SJSA1 (cell line): ENCODE measurements at places on chromosomes 1 and 21.

DNA sequence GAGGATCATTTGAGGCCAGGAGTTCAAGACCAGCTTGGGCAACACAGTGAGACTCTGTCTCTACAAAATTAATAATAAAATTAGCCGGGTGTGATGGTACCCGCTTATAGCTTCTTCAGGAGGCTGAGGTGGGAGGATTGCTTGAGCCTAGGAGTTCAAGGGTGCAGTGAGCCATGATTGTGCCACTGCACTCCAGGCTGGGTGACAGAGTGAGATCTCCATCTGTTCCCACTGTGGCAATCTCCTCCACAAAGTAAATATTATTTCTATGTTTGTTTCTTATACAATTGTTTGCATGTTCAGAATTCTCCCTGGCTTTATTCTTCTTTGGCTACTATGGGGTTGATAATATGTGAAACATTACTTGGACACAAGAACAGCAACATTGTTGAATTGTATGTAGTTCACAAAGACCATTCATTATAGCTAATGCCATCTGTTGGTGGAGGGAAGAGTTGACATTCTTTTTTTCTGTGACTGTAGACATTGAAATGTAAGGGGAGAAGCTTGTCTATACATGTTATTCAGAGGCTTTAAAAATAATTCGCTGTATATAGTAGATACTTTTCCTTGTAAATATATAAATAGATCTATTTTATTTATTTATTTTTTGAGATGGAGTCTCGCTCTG is 47.8 kb upstream of the SRSF10 start:
- peaks cover 1% of the 10 kb centered on the region for H3K4me1 ChIP-seq
- DNase-seq = no peak
- no peak overlapping the region for H3K27ac ChIP-seq
- no peaks in the 10 kb centered on the region for H3K36me3 ChIP-seq
- H3K4me3 ChIP-seq = no peak overlapping the region
- no peaks in the 10 kb centered on the region for H3K27me3 ChIP-seq

DNA sequence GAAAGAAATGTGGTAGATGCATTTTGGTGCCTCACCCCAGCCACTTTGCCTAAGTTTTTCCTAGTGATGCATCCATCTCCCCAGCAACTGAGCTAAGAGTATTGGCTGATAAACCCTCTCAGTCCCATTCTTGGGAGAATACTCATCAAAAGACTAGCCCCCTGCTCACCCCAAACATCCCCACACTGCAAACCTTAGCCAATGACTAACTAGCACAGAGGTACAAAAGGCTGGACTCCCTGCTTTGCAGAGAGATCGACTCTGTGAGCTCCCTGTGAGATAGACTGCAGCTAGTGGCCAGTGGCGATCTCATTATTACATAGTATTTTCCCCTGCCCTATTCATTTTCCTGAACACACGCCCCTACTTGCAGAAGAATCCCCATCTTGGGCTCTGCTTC is 155.3 kb downstream of the HHIPL2 start:
- H3K36me3 ChIP-seq = no peaks in the 10 kb centered on the region
- H3K4me3 ChIP-seq = no peak overlapping the region
- DNase-seq = no peak
- H3K27ac ChIP-seq = no peak overlapping the region
- H3K27me3 ChIP-seq = no peaks in the 10 kb centered on the region

GRCh38 chr1:62364721-62365120 is 45.5 kb upstream of the KANK4 start:
- no peaks in the 10 kb centered on the region for H3K36me3 ChIP-seq
- H3K4me1 ChIP-seq = no peaks in the 10 kb centered on the region
- H3K27ac ChIP-seq = no peak overlapping the region
- H3K27me3 ChIP-seq = no peaks in the 10 kb centered on the region
- H3K4me3 ChIP-seq = no peak overlapping the region

DNA sequence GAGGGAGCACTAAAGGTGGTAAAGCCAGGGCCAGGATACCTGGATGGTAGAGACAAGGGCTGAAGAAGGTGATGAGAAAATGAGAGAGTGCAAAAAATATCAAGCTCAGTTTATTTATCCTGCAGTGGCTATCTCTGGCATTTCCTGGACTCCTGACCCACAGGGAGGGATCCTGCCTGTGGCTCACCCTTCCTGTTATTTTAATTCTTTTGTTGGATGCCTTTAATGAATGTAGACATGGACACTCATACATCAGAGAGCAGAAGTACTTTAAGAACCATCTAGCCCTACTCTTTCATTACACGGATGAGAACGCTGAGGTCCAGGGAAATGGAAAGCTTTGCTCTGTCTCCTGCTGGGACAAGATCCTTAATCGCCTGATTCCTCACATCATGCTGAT is 20.6 kb downstream of the JUN start:
- no peaks in the 10 kb centered on the region for H3K36me3 ChIP-seq
- H3K27ac ChIP-seq = peak overlapping the region; percentile 98
- H3K27me3 ChIP-seq = no peaks in the 10 kb centered on the region
- peak; percentile 81 for DNase-seq

DNA sequence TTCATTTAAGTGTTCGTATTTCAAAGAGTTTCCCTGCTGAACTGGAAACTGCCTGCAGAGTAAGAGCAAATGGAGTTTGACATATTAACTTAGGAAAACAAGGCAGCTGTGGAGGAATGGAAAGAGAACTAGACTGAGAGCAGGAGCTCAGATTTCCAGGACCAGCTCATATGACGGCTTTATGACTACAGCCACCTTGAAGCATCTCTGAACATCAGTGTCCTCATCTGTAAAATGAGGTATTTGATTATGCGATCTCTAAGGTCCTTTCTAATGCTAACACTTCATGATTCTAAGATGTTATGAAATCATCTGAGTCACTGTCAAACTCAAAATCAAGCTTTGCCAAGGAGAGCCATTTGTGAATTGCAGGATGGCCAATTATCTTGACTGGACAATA is 112.3 kb downstream of the PRRX1 start:
- H3K4me1 ChIP-seq = no peaks in the 10 kb centered on the region
- H3K27me3 ChIP-seq = no peaks in the 10 kb centered on the region
- H3K4me3 ChIP-seq = no peak overlapping the region
- H3K36me3 ChIP-seq = no peaks in the 10 kb centered on the region
- no peak for DNase-seq
- H3K27ac ChIP-seq = no peak overlapping the region

- DNase-seq = no peak
- no peak overlapping the region for H3K27ac ChIP-seq
- H3K4me3 ChIP-seq = no peak overlapping the region
- no peaks in the 10 kb centered on the region for H3K27me3 ChIP-seq
Measured at GRCh38 chr21:28509031-28509430, 483.6 kb downstream of the LTN1 start.

- H3K36me3 ChIP-seq = no peaks in the 10 kb centered on the region
- H3K27me3 ChIP-seq = no peaks in the 10 kb centered on the region
- no peak overlapping the region for H3K4me3 ChIP-seq
- DNase-seq = no peak
Measured at GRCh38 chr21:15592271-15592860, 137.4 kb upstream of the USP25 start.

DNA sequence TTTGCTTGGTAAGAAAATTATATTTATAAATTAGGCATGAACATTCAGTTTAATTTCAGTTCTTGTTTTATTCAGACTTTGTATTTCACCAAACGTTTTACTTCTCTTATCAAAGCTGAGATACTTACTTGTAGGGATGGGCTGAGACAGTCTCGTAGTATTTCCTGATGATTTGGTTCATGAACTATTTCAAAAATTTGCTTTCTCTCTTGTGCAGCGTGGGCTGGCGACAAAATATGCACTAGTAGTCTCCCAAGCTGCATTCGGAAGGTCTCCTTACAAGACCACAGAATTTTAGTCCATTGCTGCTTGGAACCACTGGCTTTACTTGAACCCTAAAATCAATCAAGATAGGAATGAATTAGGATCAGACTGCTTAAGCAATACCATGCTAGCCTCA is 91.7 kb upstream of the GNG4 start:
- peak overlapping the region; percentile 92 for H3K27ac ChIP-seq
- H3K36me3 ChIP-seq = peaks cover 12% of the 10 kb centered on the region; the same call in 1 of the 2 replicates
- peak; percentile 75 for DNase-seq
- peaks cover 45% of the 10 kb centered on the region for H3K4me1 ChIP-seq
- no peak overlapping the region for H3K4me3 ChIP-seq

DNA sequence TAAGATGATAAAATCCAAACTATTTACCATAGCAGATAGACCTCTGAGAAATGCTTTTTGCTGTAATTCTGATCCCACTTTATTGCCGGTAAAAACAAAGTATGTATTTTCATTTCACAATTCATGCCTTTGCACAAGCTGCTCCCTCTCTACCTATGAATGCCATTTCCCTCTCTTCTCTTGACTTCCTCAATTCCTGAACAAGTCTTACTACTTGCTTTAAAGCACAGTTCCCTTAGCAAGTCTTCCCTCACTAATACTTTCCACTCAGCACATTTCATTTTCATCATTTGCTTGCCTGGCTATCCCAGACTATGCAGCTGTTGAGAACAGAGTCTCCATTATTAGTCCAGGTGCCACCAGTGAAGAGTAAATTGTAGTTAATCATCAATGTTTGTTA is 13.8 kb downstream of the GPATCH2 start:
- peaks cover 27% of the 10 kb centered on the region for H3K36me3 ChIP-seq
- H3K27ac ChIP-seq = no peak overlapping the region
- H3K4me1 ChIP-seq = no peaks in the 10 kb centered on the region
- no peaks in the 10 kb centered on the region for H3K27me3 ChIP-seq
- DNase-seq = no peak

DNA sequence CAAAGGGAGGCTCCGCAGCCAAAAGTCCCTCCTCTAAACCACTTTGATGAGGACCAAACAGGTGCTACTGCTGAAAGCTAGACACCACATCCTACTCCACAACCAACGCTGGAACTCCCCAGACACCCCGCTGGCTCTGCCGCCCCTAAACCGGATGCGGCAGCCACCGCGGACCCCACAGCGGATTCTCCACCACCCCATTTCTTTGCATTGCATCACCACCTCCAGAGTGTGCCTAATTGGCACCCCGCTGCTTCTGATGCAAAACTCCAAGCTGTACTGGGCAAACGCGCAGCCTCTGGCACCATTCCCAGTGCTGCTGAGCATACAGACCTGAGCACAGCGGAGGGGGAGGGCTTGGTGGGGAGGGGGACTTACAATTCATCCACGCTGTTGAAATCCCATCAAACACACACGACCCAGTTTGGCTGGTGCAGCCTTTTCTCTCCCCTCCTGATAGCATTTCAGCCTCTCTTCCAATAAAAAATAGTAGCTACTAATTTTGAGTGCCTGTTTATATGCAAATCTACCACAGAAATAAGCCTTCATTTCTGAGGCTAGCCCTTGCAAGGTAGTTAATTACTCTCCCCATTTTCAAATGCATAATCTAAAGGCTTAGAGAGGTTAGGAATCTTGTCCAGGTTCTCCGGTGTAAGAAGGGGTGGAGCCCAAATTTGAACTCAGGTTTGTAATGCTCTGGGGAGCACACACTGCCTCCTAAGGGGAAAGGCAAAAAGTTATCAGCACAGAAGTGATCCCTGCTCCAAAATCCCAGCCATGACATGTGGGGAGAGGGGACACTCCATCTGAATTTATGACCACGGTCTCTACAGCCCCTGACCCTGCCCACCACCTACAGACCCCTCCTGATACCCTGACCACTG is 12.2 kb upstream of the RGS16 start:
- no peak for DNase-seq
- H3K36me3 ChIP-seq = no peaks in the 10 kb centered on the region
- no peak overlapping the region for H3K4me3 ChIP-seq
- H3K4me1 ChIP-seq = peaks cover 53% of the 10 kb centered on the region
- H3K27me3 ChIP-seq = no peaks in the 10 kb centered on the region

DNA sequence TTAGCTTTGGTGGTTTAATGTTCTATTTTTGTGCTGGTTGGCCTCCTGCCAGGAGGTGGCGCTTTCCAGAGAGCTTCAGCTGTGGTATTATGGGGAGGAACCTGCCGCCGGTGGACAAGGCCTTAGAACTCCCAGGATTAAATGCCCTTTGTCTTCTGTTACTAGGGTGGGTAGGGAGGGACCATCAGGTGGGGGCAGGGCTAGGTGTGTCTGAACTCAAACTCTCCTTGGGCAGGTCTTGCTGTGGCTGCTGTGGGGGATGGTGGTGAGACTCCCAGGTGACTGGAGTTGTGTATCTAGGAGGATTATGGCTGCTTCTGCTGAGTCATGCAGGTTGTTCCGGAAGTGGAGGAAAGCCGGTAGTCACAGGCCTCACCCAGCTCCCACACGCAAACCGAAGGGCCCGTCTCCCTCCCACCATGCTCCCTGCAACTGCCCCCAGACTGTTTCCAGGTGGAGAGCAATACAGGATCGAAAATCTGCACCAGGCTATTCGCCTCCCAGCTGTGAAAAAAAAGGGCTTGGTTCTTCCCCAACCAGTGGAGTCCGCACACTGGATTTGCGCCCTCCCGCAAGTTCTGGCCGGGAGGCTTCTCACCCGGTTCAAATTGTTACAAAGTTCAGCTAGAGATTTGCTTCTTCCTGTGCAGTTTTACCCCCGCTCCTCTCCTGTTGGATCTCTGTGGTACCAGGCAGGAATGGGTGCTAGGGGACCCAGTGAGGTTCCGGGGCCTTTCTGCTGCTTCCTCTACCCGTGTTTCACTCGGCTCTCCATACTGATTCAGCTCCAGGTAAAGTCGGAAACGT is 220.5 kb downstream of the CENPF start:
- no peak overlapping the region for H3K27ac ChIP-seq
- DNase-seq = no peak
- H3K4me1 ChIP-seq = no peaks in the 10 kb centered on the region
- no peaks in the 10 kb centered on the region for H3K36me3 ChIP-seq
- H3K4me3 ChIP-seq = no peak overlapping the region
- peaks cover 4% of the 10 kb centered on the region; the same call in 1 of the 2 replicates for H3K27me3 ChIP-seq

GRCh38 chr1:45423906-45424678 is 66.9 kb downstream of the TESK2 start:
- no peaks in the 10 kb centered on the region for H3K27me3 ChIP-seq
- H3K4me3 ChIP-seq = no peak overlapping the region
- no peaks in the 10 kb centered on the region for H3K36me3 ChIP-seq
- H3K27ac ChIP-seq = no peak overlapping the region
- no peak for DNase-seq

DNA sequence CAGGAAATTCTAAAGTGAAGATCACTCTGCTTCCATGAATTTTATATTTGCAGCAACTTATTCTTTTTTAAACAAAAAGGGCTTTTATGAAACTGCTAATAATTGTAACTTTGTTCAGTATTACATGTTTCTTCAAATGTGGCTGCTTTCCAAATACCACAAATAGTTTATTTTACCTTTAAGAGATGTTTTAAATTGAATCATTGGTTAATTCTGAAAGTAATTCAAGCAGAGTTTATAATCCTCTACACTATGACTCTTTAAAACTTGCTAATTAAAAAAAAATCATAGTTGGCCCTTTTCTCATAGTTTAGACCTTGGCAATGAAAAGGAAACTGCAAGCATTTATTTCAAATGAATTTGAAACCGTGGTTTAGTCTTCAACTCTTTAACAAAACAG is 59.6 kb downstream of the SDCCAG8 start:
- H3K4me1 ChIP-seq = no peaks in the 10 kb centered on the region
- H3K27me3 ChIP-seq = no peaks in the 10 kb centered on the region
- H3K4me3 ChIP-seq = no peak overlapping the region
- H3K36me3 ChIP-seq = peaks cover 11% of the 10 kb centered on the region; the same call in 1 of the 2 replicates

GRCh38 chr1:161763522-161764098 is 2.5 kb upstream of the ATF6 start:
- H3K4me3 ChIP-seq = no peak overlapping the region
- no peak for DNase-seq
- no peak overlapping the region for H3K27ac ChIP-seq
- H3K27me3 ChIP-seq = no peaks in the 10 kb centered on the region
- peaks cover 4% of the 10 kb centered on the region for H3K4me1 ChIP-seq

GRCh38 chr1:186304982-186305949 is 69.8 kb downstream of the TPR start:
- H3K36me3 ChIP-seq = no peaks in the 10 kb centered on the region
- no peaks in the 10 kb centered on the region for H3K4me1 ChIP-seq
- H3K4me3 ChIP-seq = no peak overlapping the region
- no peak for DNase-seq
